ENCODE measurements at places on chromosomes 3 and 15.

DNA sequence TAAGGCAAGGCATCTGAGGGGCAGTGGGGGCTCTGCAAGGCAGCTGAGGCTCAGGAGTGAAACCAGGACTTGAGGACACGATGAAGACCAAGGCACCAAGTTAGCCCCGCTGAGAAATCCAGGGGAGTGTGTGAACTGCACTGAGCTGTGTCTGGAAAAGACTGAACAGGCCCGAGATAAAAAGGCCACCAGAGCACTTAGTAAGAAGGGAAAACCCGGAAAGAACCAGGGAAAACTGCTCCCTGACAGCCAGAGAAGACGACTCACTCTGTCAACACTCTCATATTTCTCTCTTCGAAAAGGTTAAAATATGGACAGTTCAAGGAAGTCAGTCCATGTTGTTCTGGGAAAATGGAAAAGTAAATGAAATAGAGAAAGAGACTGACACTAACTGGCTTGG is 109.0 kb downstream of the SEC22A start:
- no peak for DNase-seq

DNA sequence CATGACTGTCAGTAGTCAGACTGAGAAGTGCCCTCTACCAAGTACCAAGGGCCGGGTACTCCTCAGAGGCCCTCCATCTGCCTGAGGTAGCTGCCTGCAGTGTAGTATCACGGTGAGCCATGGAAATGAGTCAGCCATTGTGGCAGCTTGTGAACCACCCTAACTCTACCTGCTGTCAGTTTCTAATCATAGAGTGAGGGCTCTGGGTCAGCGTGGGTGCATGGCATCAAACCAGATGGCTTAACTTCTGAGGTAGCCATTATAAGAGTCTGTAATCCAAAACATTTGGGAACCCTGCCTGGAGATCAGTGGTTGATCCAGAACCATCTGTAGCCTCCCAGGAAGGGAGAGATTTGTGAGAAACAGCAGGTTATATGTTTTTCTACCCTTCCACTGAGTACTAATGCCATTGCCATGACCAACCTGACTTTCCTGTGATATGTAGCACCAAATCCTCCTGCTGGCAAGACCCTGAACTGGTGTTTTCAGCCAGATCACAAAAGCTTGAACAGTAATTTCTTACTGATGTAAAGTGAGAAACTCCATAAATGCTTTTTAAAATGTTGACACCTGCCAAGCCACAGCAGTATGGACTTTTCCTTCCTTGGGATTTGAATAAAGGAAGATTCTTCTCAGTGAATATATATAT is 38.9 kb downstream of the ABHD2 start:
- no peak for DNase-seq

DNA sequence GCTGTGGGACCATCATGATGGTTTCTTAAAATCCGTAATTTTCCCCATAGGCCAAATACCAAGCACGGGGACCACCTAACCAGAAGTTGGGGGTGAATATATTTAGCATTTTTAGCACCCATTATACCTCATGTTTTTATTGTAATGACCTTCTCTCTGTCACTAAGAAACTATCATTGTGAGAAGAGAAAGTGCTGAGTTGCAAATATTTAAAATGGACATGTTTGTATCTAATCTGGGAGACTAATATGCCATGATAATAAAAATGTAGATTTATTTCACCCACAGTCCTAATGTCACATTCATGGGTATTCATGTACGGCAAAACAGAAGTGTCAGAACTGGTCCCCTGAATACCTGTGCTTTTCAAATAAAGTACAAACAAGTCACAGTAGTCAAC is 398.9 kb upstream of the NR2F2 start:
- DNase-seq: no peak

DNA sequence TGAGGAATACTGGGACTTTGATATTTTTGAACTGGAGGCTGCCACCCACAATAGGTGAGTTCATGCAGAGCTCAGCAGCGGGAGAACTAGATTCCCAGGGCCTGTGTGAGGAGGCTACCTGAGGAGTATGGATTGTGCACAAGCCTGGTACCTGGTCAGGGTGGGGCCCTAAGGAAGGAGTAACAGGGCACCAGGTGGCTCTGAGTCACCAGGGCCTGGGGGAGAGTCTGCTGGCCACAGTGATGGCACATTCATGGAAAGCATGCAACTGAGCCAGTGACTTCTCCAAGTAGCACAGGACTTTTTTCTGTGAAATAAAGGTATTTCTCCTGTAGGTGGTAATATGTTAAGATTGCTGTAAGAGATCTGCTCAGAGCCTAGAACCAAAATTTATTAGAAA is 134.4 kb downstream of the PDE8A start:
- no peak for DNase-seq

DNA sequence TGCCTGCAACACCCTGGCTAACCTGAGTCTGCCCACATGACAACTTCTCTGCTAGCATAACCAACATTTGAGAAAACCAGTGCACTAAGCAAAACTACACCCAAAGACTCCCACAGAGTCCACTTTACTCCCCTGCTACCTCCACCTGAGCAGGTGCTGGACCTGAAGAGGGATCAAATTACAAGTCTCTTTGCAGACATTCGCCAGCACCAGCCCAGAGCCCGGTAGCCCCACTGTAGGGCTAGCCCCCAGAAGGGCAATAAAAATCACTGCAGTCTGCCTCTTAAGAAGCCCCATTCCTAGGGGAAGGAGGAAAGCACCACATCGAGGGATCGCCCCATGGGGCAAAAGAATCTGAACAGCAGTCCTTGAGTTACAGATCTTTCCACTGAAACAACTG is 472.2 kb downstream of the GRM7 start:
- DNase-seq: no peak

GRCh38 chr3:162670181-162670580 is 1173.6 kb downstream of the OTOL1 start:
- no peak for DNase-seq

- DNase-seq: no peak
Measured at GRCh38 chr3:49506906-49507305, 36.8 kb downstream of the DAG1 start.

DNA sequence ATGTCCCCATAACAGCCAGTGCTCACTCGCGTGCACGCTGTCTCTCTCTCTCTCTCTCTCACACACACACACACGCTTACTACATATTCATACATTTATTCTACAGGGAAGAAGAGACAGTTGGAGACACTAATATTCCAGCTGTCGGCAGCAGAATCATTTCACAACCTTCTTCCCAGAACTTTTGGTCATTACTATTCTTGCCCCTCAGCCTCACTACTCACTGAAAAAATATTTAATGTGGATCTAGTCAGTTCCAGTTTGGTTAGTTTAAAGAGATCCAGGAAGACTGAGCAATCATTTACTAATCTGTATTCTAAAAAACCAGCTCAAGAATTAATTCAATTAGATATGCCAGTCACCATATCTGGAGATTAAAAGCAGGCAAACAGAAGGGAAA is 394.9 kb downstream of the PTPRG start:
- no peak for DNase-seq

DNA sequence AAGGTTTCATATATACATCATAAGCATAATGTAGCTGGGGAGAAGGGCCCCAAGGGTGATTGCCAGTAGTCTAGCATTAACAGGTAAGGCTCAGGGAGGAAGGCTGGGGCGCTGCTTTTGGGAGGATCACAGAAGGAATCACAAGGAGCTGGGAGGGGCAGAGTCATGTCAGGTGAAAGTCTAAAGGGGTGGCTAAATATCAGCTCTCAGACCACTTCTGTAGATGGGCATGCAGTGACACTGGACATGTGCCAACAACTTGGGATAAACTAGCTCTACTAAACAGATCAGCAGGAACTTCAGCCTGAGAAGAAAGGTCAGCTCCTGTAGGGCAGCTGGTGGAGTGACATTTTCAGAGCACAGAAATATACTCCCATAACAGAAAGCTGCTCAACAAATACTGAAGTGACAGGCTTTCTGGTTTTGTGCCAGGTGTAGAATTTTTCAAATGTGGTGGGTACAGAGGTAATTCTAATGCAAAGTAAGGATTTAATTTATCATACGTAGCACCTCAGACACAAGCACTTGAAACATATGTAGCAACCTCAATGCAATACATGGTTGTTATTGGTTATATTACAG is 79.4 kb downstream of the PEX5L start:
- no peak for DNase-seq

GRCh38 chr3:51968883-51969678 is 1.8 kb upstream of the PCBP4 start:
- no peak for DNase-seq

DNA sequence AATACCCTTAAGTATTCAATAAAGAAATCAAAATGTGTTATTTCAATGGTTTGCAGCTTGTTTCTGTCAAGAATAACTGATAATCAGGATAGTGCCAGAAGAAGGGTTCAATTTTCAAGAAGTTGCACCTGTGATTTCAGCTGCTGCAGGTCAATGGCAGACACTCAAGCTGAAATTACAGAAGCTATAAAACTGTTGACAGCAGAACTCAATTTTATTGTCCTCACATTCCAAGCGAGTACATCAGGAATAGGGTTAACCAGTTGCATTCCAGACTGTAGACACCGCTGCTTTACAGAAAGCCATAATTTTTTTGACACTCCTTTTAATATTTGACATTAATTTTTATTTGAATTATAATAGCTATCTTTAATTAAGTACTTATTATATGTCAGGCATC is 364.1 kb downstream of the CGGBP1 start:
- no peak for DNase-seq

DNA sequence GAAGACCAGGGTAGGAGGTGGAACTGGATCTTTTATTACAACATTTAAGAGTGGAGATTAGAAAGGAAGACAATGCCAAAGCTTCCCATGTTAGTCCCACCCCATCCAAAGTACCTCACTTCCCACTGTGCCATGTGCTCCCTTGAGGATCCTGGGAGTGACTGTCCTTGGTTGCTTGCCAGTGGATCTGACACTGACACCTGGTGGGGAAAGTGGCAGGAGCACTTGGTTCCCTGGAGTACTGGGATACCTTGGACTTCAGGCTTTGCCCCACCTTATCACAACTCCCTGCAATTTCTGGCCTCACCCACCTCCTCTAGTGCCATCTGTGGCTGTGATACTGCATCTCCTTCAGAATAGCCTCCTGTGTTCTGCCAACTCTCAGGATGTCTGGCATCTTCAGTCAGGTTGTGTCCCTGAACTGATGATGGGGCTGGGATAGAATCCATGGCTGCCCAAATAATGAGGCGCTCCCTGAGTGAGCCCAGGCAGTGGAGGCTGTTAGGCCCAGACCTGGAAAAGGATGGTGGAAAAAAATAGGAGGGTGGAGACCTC is 1.3 kb downstream of the ELL3 start:
- no peak for DNase-seq

DNA sequence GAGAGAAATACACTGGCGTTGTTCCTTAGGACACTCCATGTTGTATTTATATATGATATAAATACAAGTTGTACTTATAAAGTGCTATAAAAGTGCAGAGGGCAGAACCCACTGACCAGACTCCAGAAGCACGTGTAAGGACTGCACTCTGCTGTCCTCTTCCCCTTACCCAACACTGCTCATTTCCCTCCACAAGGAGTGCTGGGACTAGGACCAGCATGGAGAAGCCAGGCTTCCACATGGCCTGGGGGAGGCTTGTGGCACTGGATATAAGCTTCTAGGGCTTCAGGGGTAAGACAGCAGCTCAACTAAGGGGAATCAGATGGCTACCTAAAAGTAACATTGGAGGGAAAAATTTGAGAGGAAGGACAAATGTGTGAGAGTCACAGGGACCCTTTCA is 556.9 kb downstream of the IGSF11 start:
- no peak for DNase-seq

DNA sequence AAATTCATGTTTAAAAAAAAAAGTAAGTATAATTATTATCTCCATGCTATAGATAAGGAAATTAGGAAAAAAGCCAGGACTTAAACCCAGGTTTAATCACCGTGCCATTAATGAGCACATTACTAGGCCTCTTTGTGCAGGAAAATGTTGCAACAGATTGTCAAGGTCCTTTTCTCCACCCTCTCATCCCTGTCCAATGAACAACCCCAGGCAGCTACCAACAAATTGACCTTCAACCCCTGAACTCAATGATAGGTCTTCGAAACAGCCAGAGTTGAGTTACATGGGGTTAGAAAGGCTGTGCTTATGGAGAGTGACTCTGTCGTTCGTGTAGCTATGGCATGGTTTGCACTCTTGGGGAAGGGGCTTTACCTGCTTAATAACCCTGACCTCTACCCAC is 84.2 kb upstream of the CTNNB1 start:
- DNase-seq: no peak

DNA sequence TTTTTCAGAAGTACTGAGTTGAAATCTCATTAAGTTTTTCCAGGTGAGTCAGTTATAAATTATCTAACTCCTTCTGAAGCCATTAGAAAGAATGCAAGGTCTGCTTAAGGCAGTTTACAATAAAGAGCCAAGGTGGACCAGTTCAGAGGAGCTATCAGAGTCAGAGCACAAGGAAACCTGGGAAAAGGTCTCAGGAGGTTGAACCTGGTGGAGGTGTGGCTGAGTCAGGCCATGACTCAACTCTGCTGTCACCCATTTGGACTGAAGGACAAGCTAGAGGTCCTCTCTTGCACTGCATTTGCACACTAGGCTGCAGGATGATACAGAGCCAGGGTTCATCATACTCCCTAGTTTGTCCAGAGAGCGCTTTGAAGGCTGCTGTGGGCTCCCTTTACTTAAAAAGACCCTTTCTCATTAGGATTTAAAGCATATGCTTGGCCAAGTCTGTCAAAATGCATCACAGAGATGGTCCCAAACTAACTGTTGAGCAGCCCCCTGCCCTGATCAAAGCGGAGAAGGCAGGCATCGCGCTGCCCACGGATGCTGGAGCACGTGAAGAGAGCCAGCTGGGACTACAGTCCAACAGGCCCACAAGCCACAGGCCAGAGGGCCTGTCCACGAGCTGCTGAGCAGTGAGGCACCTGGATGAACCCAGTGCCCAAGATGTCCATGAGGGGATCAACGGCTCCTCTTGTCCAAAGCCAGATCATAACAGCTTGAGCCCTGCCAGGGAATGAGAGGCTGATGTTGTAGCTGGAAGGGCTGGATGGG is 26.0 kb upstream of the MRPS22 start:
- no peak for DNase-seq

DNA sequence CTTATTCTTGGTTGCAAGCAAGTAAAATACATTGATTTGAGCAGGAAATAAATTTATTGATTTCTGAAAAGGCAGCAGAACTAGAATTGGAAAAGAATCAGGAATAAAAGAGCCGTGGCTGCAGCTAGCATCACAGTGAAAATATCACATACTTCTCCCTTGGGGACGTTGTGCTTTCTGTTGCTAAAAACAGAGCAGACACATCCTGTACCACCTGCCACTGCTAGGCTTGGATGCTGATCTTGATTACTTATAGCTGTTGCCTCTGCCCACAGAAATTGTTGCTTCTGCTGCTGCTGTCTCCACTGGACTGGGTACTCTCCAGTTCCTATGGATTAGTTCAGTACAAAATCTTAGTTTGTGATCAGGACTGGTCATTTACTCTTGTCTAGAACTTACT is 283.8 kb downstream of the C3orf38 start:
- DNase-seq: no peak

All from activated naive CD8-positive, alpha-beta T cell treated with anti-CD3 and anti-CD28 coated beads, Interleukin-2, amount 50 U/mL, for 16 hours (primary cell).